ENCODE measurements at places on chromosomes 4 and X.

- peak; percentile 0 for DNase-seq
Observed at GRCh38 chr4:42965326-42965725, 72.8 kb downstream of the GRXCR1 start.

GRCh38 chrX:22648281-22648680 is 351.5 kb upstream of the DDX53 start:
- DNase-seq = no peak

DNA sequence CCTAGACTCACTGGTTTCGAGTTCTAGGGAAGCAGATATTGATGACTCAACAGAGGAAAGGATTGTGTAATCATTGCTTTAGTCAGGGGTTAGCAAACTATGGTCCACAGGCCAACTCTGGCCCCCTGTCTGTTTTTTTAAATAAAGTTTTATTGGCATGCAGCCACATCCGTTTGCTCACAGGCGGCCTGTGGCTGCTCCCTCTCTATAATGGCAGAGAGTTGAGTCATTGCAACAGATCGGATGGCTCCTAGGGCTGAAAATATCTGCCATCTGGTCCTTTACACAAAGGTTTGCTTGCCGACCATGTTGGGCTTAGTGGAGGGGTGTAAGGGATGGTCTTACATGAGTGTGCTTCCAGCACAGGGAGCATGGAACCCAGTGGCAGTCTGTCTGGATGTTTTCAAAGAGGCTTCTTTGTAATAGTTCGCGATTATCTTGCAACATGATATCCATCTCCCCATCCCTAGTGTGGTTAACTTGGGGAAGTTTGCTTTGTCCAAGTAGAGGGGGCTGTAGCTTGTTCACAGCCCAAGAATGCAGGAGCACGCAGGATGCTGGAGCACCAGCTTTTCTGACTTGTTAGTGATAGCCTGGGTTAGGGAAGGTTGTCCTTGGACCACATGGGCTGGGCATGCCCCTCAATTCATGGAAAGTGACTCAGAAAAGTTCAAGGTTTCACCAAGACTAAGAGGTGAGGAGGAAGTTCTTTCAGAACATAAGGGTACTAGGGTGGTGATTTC is 59.3 kb upstream of the CLDN34 start:
- peak; percentile 91 for DNase-seq

- DNase-seq = no peak
Observed at GRCh38 chr4:155855897-155856296, 10.2 kb downstream of the ASIC5 start.

GRCh38 chr4:3234171-3235029 is 14.6 kb upstream of the MSANTD1 start:
- no peak for DNase-seq

- peak; percentile 79 for DNase-seq
Observed at GRCh38 chr4:158094413-158095134, 78.3 kb downstream of the GASK1B start.

DNA sequence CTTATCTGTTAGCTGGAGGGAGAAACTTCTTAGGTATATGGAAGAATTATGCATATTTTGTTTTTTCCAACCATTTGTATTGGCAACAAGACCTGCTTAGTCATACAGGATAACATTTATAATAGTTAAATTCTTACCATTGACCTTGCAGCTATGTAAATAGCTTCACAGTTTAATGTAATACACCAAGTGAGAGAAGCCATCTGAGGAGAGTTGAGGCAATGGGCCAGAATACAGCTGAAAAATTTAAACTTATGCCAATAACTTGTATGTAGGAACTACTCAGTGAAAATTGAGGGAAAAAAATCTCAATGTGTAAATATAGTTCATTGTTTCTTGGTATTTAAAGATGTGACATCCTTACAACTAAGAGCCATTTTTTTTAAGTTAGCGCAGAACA is 273.5 kb downstream of the DACH2 start:
- DNase-seq = no peak

DNA sequence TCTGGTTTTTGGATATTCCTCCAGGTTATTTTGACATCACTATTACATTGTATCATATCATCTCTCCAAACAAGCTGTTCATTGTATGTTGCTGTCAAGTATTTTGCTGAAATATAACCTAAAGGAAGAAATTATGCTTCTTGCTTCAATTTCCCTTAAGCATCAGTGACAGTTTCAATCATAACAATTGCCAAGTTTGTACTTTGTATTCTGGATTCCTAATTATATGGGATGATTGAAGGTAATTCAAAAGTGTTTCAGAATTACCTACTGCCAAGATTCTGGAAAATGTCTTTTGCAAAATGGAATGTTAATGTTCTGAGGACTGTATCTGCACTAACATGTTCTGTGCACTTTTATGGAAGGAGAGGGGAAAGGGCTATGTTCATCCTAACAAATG is 228.7 kb downstream of the PRDM5 start:
- DNase-seq = no peak

DNA sequence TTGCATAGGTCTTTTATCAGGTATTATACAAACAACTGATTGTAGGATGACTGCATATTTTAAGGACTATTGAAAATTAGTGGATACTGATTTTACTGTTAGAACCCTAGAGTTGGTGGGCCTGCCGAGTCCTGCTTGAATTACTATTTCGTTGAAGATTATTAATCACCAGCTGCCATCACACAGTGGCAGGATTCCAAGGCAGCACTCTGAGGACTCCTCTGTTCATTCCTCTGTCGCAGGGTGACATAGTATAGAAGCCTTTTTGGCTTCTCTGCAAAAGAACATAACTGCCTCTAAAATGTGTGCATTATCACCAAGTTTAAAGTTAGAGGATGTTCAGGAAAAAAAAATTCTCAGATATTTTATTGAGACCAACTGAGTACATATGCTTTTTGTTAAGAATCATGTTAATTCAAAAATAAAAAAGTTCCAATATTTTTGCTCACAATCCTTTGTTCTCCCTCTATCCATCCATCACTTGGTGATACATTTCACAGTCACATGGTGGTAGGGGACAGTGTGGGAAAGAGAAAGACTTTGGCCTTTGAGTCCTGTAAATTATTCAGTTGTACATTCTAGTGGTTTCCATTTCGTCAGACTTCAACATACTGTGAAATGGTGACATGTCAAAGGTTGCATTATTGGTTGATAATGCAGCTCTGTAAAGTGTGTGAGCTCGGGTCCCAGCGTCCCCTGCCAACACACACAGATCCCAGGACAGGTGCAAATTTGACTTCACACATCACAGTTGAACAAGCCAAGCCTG is 332.5 kb downstream of the GRID2 start:
- no peak for DNase-seq

GRCh38 chr4:113602646-113603228 is 158.8 kb downstream of the CAMK2D start:
- DNase-seq = no peak

DNA sequence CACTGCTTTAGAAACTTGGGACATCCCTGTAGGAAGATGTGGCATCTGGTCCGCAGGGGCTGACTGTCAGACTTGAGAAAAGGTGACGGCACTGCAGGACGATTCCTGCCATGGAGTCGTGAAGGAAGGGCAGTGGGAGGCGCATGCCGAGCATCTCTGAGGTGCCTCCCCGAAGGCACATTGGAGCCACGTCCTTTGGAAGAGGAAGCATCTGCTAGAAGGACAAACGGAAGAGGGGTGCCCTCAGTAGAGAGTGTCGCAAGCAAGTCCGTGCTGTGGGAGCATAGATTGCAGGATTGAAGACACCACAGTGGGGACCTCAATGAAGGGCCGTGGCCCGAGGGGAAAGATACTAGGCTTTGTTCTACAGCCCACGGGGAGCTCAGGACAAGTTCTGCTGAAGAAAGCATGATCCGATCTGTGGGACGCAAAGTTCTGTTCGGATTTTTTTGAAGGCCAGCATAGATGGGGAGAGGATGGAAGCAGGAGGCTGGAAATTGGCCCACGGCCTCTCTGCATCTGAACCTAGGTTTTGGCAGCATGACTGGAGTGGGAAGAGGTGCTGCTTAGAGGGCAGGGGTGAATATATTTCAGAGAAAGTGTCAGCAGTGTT is 24.2 kb upstream of the HELT start:
- no peak for DNase-seq

DNA sequence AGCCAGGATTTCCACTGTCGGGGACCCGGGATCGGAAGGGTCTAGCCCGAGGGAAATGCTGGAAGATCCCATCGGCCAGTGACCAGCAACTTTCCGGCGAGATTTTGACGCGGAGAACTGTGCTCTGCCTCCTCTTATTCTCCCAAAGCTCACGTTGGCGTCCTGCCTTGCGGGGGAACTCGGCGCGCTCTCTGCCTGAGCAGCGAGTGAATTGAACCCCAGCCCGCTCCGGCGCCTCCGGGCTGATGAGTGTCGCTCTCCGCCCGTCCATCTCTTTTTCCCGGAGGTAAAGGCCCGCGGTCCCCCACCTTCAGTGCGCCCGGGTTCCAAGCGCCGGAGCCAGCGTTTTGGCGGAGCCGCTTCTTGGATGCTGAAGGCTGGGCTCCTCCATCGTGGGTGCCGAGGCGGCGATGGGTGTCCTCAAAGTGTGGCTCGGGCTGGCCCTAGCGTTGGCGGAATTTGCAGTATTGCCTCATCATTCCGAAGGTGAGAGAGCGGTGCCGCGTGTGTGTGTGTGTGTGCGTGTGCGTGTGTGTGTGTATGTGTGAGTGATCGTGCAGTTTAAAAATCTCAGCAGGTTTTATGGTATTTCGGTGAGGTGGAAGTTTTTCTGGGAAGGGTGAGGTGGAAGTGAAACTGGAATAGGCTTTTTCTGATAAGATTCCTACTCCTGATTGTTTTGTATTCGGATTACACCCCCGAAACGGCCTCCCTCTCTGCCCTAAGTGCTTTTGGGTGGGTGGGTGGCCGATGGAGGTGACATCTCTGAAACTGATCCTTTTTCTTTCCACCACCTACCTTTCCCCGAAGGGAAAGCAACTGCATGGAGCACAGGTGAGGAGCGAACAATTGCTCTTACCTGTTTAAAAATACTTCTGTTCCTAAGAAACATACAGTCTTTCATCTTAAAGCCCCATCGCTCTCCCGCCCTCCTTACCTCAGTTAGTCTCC is 752 bp downstream of the FRAS1 start:
- DNase-seq = peak; percentile 43

- peak; percentile 70 for DNase-seq
Observed at GRCh38 chr4:135277068-135277979, 1075.7 kb upstream of the PABPC4L start.

- DNase-seq = peak; percentile 58
Observed at GRCh38 chrX:118823263-118824172, at the start of gene ZCCHC12. Gene ZCCHC12, plus strand, starts transcription at chrX:118823824. Its CDS starts 1,421 bp downstream, at chrX:118825245.

DNA sequence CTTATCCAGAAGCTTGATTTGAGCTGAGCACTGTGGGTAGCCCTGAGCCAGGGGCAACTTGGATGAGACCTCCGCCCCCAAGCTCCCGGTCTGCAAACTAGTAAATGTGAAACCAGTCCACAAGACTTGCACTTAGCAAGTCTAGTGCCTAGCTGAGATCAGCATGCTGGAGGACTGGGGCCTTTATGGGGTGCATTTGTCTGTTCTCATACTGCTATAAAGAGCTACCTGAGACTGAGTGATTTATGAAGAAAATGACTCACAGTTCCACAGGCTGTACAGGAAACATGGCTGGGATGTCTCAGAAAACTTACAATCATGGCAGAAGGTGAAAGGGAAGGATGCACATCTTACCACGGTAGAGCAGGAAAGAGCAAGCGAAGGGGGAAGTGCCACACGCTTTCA is 42.1 kb upstream of the HOPX start:
- no peak for DNase-seq

- DNase-seq = no peak
Observed at GRCh38 chrX:124910611-124911010, 409.1 kb upstream of the TEX13C start.

DNA sequence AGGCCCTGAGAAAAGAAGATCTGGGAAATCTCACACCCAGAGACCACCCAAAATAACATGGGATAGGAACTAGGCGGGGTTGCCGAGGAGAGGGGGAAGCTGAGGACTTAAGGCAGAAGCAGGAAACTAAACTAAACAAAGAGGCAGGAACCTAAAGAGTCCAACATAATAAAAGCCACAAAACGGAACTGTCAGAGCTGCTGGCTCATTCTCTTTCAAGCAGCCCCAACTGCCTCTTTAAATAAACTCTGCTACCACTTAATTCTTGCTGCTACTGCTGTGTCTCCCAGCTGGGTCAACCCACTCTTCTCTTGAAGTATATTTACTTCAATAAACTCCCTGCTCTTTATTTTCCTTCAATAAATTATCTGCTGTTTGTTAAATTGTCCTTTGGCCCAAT is 44.5 kb downstream of the MAGEB16 start:
- no peak for DNase-seq

- DNase-seq = no peak
Observed at GRCh38 chr4:3409571-3410091, 32.1 kb upstream of the HGFAC start.

DNA sequence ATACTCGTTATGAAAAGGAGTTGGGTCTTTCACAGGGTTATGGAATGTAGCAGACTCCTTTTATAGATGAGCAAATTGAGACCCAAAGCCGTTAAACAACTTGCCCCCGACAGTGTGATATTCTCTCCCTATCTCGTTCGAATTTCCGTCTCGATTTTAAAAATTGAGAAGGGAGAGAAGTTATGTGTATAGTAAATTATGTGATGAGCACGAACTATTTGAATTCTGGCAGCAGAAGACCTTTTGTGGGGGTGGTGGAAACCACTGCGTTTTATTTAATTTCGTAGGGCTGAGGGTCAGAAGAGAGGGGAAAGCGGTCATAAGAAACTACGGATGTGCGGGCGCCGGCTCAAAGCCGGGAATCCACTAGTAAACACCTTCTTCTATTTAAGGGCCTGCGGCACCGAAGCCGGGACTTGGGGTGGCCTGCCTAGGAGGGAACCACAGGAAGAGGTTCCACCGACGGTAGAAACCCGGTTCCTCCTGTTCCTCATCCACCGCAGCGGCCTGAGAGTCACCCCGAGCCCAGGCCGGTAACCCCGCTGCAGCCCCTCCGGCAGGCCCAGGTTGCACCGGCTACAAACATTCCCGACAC is 1.5 kb upstream of the DDX3X start:
- peak; percentile 48 for DNase-seq

- DNase-seq = no peak
Observed at GRCh38 chrX:13219991-13220764, 99.7 kb downstream of the ATXN3L start.

DNA sequence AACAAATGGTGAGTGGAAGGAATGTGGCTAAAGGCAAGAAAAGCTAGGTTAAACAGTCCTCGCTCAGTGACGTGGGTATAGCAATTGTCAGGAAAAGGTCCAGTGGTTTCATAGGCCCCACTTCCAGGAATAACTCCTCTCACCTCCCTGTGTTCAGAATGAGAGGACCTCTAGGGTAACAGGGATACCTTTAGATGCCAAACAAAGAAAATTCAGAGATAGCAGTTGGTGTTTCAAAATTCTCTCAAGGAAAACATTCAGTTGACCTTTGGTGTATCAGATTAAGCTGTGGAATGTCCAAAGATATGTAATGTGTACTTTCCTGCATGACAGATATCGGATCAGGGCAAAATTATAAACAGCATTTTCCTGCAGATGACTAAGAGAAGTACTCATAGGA is 155.9 kb downstream of the ARHGAP6 start:
- DNase-seq = peak; percentile 58

DNA sequence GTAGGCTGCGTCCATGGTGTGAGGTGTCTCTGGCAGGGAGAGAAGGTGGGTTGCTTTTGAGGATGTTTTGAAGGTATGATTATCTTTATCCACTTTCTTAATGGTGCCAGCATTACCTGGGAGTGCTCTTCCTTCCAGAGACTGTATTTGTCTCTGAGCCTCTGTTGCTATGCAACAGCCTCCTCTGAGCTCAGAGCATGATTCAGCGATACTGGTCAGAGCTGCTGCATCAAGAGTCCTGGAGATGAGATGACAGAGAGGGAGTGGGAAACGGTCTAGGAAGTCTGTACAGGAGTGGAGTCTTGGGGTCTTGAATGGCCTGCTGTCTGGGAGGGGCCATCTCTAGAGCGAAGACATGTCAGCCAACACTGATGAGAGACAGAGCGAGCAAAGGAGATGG is 104.4 kb upstream of the RAB40AL start:
- DNase-seq = peak; percentile 73

- no peak for DNase-seq
Observed at GRCh38 chr4:20338841-20339240, 87.1 kb downstream of the SLIT2 start.

All from ELR (cell line).